ENCODE measurements at places on chromosomes 7 and 10.

DNA sequence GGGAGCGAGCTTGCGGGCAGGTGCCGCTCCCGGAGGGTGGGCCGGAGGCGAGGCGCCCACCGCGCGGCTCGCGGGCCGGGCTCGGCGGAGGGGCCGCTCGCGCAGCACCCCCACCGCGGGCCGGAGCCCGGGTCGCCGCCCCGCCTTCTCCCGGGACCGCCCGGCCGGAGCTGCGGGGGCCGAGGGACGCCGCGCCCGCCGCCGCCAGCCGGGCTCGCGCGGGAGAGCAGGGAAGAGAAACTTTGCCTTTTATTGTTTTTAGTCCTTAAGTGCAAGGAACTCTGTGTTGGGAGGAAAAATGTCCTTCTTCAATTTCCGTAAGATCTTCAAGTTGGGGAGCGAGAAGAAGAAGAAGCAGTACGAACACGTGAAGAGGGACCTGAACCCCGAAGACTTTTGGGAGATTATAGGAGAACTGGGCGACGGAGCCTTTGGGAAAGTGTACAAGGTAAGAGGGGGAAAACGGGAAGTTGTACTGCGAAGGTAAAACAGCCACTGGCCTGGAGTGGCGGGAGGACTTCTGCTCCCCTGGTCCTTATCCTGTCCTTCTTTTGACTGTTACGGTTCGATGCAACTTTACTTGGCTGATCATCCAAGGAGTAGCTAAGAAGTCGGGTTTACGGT, 620 bp downstream of the SLK start:
- DNase-seq = no peak

- DNase-seq = no peak
Measured at GRCh38 chr7:40267583-40267982, 132.8 kb downstream of the SUGCT start.

DNA sequence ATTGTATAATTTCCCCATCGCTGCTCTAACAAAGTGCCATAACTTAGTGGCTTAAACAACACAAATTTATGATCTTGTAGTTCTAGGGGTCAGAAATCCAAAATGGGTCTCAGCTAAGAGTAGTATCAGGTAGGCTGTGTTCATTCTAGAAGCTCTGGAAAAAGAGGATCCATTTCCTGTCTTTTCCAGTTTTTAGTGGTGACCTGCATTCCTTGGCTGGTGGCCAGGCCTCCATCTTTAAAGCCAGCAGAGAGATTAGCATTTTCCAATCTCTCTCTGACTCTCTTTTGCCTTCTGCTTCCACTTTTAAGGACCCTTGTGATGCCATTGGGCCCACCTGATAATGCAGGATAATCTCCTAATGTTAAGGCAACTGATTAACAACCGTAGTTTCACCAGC, 41.0 kb upstream of the C10orf120 start:
- no peak for DNase-seq

DNA sequence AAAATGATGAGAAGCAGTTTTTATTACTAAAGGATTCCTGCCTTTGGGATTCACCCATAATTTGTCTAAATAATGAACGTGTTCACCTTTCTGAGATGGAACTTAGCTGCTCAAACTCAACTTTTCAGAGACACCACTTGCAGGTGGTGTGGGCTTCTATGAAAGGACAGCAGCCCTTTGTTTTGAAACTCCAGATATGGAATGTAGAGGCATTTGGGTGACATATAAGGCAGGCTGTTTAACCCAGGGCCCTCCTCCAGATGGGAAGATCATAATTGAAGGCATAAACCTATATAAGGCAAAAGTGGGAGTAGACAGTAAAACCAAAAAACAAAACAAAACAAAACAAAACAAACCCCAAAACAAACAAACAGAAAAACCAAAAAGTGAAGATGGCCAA, 11.9 kb upstream of the HUS1 start:
- no peak for DNase-seq

GRCh38 chr7:31705377-31705776, 18.4 kb downstream of the PPP1R17 start:
- DNase-seq = no peak

- no peak for DNase-seq
Measured at GRCh38 chr10:127976701-127977356, 69.9 kb downstream of the PTPRE start.

- DNase-seq = no peak
Measured at GRCh38 chr7:81111781-81112540, 193.1 kb upstream of the SEMA3C start.

- no peak for DNase-seq
Measured at GRCh38 chr10:61910226-61910805, 8.8 kb downstream of the ARID5B start.

DNA sequence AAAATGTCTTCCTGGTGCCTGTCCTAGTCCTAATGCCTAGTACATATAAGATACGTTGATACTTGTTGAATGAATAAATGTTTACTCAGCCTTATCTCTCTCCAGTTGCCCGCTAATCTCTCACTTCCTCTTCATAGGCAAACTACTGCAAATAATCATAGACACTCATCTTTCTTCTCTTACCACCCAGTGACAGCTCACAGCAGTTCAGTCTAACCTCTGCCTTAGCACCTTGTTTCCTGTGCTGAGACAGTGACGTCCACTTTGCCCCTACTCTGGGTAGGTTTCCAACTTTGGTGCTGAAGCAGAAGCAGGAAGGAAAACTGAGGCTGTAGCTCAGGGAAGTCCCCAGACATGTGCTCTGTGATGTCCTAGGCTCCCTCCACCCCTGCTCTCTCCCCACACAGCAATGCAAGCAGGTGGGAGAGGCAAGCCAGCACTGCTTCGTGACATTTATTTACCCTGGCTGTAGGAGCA, 45.5 kb upstream of the RHOBTB1 start:
- DNase-seq = no peak

- DNase-seq = no peak
Measured at GRCh38 chr10:89904755-89905154, 203.4 kb downstream of the KIF20B start.

DNA sequence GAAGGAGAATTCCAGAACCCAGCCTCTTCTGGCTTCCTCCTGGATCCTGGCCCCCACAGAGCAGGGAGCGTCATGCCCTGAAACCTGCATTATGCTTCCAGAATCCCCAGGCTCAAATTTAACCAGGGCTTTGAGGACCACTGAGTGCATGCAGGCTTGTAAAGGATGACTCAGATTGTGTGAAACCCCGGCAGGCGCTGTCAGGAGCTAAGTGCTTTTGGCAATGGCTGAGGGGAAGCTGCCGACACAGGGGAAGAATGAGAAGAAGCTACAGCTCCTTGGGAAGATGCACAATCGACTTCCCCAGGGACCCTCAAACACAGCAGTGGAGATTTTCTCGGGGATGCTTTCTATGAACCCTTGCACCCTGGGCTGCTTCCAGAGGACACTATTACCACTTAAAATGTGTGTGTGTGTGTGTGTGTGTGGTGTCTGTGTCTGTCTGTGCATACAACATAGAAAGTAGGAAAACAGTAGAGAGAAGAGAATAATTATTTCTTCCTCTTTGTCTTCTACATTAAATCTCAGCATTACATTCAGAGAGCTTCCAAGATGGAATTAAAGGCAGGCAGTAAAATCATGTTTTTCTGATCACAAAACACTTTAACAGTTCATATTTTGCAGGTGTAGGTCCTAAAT, 183.5 kb upstream of the INHBA start:
- no peak for DNase-seq

GRCh38 chr7:32536585-32536984, 41.3 kb downstream of the AVL9 start:
- no peak for DNase-seq

DNA sequence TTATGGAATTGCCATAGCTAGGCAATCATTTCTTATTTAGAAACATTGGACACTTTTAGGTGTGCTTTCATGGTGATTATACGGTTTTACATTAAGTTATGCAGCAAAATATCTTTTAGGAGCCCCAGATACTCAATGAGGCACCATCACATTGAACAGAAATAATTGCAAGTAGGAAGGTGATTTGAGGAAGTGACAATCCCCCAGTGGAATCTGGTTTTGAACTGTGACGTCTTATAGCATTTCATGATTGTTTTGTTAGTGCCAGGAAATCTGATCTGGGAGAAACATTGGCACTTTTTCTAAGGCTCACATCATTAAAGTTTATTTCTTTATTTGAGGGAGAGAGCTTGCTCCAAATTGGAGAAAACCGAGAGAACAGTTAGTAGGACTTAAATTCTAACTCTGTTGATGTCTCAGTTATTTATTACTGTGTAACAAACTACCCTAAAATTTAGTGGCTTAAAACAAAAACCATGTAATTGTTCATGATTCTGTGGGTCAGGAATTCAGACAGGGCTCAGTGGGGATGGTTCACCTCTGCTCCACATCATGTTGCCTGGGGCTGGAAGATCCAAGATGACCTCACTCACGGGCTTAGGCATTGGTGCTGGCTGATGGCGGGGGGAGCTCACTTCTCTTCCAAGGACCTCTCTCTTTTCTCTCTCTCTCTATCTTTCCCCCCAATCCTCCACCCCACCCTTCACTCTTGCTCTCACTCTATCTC, 78.2 kb upstream of the STEAP1B start:
- DNase-seq = no peak

GRCh38 chr10:28315140-28315539, 12.3 kb upstream of the MPP7 start:
- no peak for DNase-seq

GRCh38 chr10:132881186-132881920, 61.0 kb downstream of the CFAP46 start:
- DNase-seq = peak; percentile 2

- no peak for DNase-seq
Measured at GRCh38 chr7:157432541-157432956, 95.7 kb downstream of the DNAJB6 start.
